ENCODE measurements at places on chromosomes 3 and 15.

- no peak for DNase-seq
Observed at GRCh38 chr15:65020419-65020818, 9.0 kb downstream of the MTFMT start.

GRCh38 chr15:60905587-60905986 is 323.5 kb downstream of the RORA start:
- DNase-seq: no peak

- no peak for DNase-seq
Observed at GRCh38 chr3:55322638-55323037, 164.5 kb downstream of the WNT5A start.

DNA sequence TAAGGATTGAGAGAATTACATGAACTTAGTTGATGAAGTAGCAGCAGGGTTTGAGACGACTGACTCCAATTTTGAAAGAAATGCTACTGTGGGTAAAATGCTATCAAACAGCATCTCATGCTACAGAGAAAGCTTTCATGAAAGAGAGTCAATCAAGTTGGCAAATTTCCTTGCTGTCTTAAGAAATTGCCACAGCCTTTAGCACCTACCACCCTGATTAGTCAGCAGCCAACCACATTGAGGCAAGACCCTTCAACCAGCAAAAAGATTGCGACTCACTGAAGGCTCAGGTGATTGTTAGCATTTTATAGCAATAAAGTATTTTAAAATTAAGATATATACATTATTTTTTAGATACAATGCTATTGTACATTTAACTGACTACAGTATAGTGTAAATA is 80.9 kb downstream of the RAP2B start:
- no peak for DNase-seq
